Activated T-cell treated with anti-CD3 and anti-CD28 coated beads, Interleukin-2, amount 50 U/mL, for 48 hours (primary cell): ENCODE measurements at places on chromosomes 11 and 22.

DNA sequence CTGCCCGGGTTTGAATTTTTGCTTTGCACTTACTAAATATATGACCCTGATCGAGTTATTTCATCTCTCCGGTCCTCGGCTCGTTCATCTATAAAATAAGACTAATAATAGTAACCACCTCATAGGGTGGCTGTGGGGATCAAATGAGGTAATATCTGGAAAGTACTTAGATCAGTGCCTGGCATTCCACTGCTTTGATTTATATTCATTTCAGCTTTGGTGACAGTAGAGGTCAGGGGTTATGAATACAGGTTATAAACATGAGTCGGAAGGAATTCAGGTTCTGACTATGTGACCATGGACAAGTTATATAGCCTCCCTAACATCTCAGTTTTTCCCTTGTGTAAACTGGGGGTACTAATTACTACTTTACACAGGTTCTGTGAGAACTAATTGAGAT lies 2.9 kb upstream of the TEAD1 start:
- DNase-seq, result no peak

DNA sequence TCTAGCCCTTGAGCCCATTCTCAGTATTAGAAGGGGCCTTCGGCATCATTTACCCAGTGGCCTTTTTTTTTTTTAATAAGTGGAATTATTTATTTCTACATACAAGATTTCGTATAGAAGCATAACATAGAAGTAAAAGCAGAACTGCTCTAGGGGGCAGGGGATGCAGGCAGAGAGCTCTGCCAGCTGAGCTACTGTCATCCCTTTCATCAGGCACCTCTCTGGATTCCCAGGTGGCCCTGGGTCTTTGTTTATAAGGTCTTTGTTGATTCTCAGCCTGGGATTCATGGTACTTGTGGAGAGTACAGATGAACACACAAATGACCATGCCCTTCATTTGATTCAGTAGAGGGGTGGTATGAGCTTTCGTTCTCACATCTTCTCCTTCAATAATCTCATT lies 66.4 kb downstream of the GAB2 start:
- DNase-seq, result no peak

GRCh38 chr11:65066315-65066714 lies 8.0 kb upstream of the NAALADL1 start:
- DNase-seq, result no peak

DNA sequence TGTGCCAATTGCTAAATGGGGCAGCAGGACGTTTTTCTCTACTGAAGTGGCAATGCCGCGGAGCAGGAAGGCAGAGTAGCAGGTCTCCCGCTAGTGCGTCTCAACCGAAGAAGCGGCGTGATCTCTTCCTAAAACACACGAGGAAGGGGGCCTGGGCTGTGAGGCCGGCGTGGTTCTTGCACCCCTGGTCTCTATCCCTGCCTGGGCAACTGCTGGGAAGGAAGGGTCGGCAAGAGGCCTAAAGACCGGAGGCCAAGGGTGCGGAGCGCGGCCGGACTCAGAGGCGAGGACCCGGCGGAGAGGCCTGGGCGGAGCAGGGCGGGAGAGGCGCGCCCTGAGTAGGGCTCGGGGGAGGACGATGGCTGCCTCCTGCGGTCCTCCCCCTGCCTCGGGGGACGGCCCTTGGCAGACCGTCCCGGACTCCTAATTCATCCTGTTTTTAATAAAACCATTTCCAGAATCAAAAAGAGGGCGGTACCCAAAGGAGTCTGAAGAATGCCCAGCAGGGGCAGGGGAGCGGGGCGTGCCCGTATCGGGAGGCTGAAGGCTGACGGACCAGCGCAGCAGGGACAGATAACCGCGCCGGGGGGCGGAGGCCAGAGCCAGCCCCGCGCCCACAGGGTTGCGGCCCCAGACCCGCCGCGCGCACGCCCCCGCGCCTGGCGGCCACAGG lies 572 bp upstream of the APLP2 start:
- DNase-seq, result peak; percentile 78

DNA sequence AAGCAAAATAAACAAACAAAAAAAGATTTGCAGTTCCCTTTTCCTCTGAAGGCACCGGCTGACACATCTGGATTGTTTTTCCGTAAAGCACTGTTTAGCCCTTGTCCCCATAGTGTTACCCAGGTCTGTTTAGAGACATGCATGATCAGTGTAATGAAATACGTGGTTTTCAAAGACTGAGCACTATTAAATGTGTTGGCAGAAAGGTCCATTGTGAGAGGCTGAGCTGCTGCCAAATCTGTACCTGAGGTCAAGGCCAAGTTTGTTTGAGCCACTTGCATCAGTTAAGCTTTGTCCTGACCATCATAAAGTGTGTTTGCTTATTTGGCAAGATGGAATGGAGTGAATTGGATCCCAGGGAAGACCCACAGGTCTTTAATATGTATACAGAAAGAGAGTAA lies 26.3 kb downstream of the CTR9 start:
- DNase-seq, result no peak

- DNase-seq, result no peak
These were observed 122.2 kb downstream of the C11orf58 start for GRCh38 chr11:16860617-16861016.

- DNase-seq, result no peak
These were observed 496.0 kb downstream of the MIAT start for GRCh38 chr22:27153386-27153785.

GRCh38 chr11:72225411-72225951 lies 914 bp downstream of the INPPL1 start:
- no peak for DNase-seq

- DNase-seq, result no peak
These were observed 56.9 kb downstream of the PARVA start for GRCh38 chr11:12434325-12434654.

DNA sequence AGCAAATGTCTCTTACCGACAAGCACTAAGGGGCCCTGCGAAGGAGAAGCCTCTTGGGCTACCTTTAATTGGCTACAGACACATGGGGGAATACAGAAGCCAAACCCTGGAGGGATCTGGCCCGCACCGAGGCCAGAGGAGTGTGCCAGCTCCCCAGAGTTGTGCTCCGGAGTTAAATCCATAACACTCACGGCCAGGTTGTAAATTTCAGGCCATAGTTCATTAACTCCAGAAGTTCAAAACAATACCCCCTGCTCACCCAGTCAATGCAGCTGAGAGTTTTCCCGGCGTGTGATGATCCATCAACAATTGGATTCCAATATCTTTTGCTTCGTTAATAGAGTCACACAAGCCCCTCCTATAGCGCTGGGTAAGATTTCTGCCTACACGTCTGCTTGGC lies 371.5 kb downstream of the NXPE2 start:
- DNase-seq, result no peak

DNA sequence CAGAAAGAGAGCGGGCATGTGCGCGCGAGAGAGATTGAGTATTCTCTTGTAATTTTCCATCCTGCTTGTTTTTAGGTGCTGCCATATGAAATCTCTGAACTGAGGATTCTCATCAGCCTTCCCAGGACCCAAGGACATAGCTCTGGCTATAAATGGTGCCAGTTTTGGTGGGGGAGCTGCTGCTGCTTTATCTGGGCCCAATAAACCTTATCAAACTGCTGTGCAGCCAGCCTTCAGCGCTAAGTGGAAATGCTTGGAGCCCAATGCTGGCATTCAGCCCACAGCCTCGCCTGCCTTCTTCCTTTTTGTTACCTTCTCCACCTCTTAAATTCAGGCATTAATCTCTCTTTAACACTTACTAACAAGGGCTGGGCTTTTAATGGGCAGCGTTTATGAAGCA lies 2.4 kb upstream of the ZBTB16 start:
- no peak for DNase-seq

DNA sequence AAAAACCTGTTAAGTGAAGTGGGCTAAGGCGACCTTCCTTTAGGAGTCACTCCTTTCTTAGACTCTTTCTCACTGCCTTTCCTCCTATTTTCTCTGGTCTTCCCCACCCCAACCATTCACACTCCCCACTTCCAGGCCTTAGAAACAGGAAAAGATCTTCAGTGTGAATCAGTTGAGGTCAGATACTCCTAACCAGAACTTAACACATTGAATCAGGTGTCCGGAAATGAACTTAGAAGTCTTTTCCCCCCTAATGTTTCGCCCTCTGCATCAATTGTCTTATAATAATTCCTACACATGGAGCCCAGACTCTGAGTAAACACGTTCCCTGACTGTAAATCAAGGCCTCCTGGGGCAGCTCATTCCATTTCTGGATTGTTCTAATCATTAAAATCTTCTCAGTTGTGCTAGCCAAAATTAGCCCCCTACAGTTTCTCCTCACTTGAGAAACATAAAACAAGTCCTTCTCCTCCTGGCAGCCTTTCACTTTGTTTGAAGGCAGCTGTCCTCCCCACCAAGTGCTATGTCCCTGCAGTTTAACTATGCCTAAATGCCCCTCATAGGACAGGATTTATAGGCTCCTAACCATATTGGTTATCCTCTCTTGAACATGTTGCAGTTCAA lies 32.7 kb upstream of the USP47 start:
- DNase-seq, result no peak

DNA sequence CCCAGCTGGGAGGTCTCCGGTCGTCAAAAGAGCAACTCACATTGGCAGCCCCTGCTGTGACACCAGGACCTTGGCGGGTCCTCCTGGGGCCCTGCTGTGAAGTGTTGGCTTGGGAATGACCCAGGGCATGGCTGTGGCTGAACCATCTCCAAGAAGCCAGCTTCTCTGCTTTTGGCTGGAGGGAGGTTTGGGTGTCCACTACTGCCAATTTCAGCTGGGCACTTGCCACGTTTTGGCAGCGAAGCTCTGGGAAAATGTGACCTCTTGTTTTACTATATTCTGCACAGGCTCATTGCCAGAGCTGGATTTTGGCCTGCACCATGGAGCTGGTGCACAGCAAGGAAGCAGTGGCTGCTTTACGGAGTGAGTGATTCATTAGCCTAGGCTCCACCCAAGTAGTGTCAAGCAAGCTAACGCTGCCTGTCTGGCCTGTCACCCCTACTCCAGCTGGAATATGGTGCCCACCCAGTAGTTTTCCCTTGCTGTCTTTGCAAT lies 24.3 kb upstream of the SMCO4 start:
- no peak for DNase-seq

DNA sequence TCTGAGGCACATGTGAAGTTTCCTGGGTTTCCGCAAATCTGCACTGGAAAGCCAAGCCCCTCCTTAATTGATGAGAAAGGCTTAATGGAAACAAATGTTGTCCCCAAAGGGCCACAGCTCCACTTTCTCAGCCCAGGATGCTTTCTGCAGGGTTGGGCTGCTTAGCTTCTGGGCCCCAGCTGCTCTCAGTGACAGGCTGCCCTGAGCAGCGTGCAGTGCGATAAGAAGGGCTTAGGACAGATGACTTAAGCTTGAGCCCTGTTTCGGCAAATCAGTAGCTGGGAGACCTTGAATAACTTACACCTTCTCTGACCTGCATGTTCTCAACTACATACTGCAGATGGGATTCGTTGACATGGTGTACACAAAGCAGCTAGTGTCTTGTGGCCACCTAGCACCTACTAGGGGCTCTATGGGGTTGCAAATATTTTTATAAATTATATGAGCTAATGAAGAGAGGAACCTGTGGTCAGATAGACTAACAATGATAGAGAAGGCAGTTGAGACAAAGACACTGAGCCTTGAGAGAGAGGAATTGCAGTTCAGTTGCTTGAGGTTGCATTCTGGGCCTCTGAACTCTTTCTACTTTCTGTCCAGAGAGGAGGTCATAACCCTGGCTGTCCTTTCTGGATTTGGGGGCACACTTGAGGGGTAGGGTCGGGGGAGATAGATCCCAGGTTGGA lies 11.5 kb downstream of the STX3 start:
- DNase-seq, result no peak

GRCh38 chr11:93689240-93689639 lies 27.8 kb downstream of the CEP295 start:
- DNase-seq, result peak; percentile 59

GRCh38 chr22:42680648-42681047 lies 31.5 kb upstream of the CYB5R3 start:
- no peak for DNase-seq

GRCh38 chr11:27857014-27857413 lies 156.8 kb upstream of the BDNF start:
- no peak for DNase-seq

DNA sequence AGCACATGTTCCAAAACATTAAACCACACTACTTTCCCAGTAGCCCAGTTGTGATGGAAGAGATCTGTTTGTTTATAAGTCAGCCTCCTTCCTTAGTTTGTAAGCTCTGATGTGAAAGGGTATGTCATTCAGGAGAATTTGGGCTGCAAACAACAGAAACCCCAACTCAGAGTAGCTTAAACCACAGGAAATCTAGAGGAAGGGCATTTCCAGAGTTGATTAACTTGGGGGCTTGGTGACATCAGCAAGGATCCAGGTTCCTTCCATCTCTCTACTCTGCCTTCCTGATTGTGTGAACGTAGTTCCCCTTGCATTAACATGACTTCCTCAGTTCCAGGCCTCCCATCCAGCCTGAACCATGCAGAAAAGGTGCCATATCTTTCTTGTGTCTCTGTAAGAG lies 6.5 kb upstream of the FJX1 start:
- no peak for DNase-seq

DNA sequence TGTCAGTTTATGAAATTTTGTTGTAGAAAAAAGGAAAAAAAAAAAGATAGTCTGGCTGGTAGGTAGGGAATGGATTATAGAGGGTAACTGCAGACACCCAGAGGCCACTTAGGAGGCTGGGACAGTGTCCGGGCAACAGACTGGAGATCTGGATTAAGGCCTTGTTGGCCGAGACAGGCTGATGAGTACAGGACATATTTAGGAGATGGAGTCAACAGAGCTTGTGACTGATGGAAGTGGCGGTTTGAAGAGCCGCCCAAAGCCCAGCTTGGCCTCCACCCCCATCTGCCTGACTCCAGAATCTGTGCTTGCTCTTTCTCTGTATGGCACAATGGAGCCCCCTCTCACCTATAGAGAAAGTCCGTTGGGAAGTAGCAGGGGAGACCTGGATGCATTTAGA lies 7.6 kb downstream of the PLEKHB1 start:
- DNase-seq, result no peak

- no peak for DNase-seq
These were observed 125.0 kb downstream of the KCNQ1 start for GRCh38 chr11:2569731-2570210.

DNA sequence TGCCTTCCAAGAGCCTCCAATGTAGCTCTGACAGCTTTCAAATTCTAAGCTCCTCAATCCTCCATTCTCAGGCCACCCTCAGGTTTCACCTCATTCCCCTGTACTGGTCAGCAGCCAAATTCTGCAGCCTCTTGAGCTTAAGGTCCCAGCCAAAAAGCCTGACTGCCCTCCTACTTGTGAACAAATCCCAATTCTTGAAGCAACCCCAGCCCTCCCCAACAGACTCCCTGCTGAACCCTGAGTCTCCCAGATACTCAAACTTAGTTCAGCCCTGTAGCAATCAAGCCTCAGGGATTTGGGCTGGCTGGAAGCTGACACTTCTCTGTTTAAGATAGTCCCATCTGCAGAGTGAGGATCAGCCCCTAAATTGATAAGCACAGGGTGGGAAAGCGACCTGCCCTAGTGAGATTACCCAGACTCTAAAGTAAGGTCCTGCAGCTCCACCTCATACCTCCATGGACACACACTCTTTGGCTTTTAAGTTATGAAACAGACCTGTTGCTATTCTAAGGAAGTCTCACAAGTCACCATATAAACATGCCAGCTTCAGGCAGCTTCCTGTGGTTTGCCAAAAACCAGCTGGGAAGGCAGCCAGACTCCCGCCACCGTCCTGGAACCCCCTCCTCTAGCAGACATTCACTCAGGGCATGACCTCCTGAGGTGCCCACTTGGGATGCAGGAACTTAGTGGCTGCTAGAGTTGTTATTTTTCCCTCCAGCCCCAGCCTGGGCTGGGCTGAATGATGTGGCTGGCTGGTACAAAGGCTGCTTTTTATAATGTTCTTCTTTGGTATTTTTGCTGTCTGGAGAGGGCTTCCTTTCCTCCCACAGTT lies 82.5 kb upstream of the PICALM start:
- no peak for DNase-seq
